Breast epithelium (tissue), 4 donors: ENCODE measurements at places on chromosomes 11 and 22.

DNA sequence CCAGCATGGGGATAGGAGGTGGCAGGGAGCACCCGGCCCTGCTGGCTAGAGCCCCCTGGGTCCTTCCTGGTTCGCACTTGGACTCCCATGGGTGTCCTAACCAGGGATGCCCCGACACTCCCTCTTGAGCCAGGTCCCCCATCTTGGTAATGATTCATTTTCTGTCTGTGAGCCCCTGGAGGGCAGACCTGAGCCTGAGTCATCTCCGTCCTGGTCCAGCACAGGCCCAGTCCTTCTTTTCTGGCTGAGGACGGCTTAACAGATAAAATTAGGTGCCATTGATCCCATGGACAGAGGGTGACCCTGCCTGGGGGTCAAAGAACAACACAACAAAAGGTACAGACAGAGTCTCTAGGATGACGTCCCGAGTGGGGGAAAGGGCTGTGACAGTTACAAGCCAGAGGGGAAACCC is 3.5 kb downstream of the RHOD start:
- no peak for DNase-seq
- no peaks in the 10 kb centered on the region for H3K36me3 ChIP-seq
- H3K4me1 ChIP-seq: no peaks in the 10 kb centered on the region
- no peaks in the 10 kb centered on the region for H3K27me3 ChIP-seq
- no peak overlapping the region for H3K4me3 ChIP-seq

GRCh38 chr11:124748481-124749343 is 3.3 kb downstream of the VSIG2 start:
- H3K4me1 ChIP-seq: no peaks in the 10 kb centered on the region
- H3K4me3 ChIP-seq: no peak overlapping the region
- H3K27me3 ChIP-seq: peaks cover 21% of the 10 kb centered on the region
- peak overlapping the region; percentile 81 for H3K27ac ChIP-seq

DNA sequence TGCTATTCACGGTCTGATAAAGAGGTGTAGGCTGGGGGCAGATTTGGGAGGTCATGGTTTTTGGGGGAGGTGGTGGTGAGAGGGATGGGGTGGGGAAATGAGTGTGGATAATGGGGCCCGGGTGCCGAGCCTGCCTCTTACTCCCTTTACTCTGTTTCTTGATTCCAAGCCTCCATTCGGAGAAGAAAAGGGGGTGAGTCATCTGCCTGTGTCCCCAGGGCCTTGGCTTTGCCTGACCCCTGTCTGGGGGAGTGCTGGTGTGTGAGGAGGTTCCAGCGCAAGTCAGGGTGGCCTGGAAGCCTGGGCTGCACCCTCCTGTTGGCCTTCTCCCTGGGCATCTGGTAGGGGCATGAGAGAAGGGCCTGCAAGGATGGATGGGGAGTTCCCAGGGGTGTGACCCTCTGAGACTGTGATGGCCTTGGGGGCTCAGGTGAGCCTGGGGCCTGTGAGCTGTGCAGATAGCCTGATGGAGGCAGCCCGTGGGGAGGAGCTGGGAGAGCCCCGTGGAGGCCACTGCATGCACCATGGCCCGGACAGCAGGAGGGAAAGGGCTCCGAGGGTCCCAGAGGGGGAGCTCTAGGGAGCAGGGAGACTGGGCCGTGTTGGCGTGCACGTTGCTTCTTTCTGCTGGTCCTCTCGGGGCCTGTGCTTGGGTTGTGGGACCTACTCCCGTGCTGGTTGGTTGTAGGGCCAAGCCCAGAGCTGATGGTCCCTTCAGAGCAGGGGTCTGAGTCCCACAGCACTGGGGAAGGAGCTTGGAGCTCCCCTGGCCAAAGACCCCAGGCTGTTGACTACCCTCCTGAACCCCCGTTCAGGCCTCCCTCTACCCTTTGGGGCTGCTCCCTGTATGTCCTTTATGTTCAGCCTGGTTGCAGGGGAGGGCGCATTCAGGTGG is 26.3 kb upstream of the ACR start:
- no peak overlapping the region for H3K27ac ChIP-seq
- H3K27me3 ChIP-seq: no peaks in the 10 kb centered on the region
- H3K4me1 ChIP-seq: peaks cover 4% of the 10 kb centered on the region
- H3K4me3 ChIP-seq: no peak overlapping the region

- H3K27me3 ChIP-seq: no peaks in the 10 kb centered on the region
- no peak overlapping the region for H3K27ac ChIP-seq
- H3K36me3 ChIP-seq: no peaks in the 10 kb centered on the region
- H3K4me3 ChIP-seq: no peak overlapping the region
Measured at GRCh38 chr22:49728570-49729271, 99.0 kb downstream of the BRD1 start.

DNA sequence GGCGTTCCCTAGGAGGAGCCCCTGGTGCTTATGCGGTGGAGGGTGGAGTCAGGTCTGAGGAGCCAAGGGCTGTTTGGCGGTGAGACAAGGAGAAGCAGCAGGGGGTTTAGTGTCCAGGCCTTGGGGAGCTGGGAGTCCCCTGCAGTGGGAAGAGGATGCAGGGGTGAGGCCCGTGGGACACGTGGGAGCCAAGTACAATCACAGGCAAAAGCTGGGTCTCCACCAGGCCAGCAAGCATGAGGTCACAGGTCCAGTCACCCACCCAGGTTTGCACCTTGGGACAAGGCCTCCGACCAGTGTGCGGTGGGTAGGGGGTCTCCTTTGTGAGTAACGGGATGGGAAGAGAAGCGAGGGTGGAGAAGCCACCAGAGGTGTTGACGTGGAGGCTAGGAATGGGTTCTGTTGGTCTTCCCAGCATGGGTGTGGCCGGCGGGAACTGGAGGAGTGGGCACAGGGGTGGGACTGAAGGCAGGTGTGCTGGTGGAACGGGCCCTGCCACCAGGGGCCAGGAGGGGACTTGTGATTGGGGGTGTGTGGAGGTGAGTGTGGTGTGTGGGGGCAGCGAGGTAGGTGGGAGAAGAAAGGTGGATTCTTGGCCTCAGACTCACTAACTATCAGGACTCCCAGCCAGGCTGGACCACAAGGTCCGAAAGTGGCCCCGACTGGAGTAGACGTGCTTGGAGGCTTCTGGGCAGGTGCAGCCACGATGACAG is 953.6 kb downstream of the TBC1D22A start:
- no peak for DNase-seq
- H3K27ac ChIP-seq: no peak overlapping the region
- H3K4me1 ChIP-seq: no peaks in the 10 kb centered on the region
- peaks cover 34% of the 10 kb centered on the region for H3K27me3 ChIP-seq
- no peaks in the 10 kb centered on the region for H3K36me3 ChIP-seq
- no peak overlapping the region for H3K4me3 ChIP-seq

DNA sequence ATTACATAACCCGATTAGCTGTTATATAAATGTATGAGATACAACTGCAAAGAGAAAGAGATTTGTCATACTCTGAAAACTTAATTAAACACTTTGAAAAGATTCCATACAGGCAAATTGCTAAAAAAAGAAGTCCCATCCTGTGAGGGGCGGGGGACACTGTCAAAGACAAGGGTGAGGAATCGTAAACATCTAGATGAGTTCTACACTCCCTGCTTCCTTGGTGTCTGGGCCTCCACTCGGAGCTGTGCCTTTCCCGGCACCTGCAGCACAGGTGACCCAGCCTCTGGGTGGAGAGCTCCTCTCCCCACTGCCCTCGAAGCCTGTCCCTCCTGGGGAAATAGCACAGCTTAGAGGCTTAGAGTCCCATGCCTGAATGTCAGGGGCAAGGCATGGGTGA is 69.2 kb upstream of the CRYBB3 start:
- peaks cover 10% of the 10 kb centered on the region for H3K4me1 ChIP-seq
- no peaks in the 10 kb centered on the region for H3K36me3 ChIP-seq
- H3K27me3 ChIP-seq: no peaks in the 10 kb centered on the region
- peak overlapping the region; percentile 76 for H3K27ac ChIP-seq
- no peak for DNase-seq

DNA sequence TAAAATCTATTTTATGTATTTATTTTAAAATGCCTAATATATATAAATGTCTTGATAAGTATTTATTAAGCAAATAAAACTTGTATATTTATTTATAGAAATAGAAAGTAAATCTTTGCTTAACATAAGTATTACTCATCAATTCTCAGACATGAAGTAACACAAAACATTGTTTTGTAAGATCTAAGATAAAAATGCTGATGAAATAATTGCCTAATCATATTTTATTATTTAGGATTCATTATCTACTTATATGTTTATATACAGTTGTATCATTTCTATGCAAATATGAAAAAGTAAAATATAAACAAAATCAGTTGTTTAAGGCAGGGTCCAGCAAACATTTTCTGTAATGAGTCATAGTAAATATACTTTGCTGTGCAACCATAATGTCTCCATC is 507.8 kb upstream of the CNTN5 start:
- H3K27ac ChIP-seq: no peak overlapping the region
- H3K27me3 ChIP-seq: no peaks in the 10 kb centered on the region
- H3K4me1 ChIP-seq: no peaks in the 10 kb centered on the region
- DNase-seq: no peak

DNA sequence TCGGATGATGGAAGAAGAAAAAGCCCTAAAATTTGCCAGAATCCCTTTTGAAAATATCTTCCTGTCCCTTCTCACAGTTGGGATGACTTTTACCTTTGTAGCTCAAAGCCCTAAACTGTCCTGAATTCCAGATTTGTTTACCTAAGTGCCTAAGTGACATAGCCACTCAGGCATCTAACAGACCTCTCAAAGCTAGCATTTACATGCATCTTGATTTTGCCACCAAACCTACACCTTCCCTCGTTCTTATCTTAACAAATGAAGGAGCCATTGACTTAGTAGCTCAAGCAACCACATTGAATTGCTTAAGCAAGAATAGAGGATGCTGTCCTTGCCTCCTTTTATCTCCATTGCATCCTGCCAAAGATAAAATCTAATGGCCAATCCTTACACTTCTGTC is 198.4 kb upstream of the NTM start:
- no peaks in the 10 kb centered on the region for H3K36me3 ChIP-seq
- H3K4me3 ChIP-seq: no peak overlapping the region
- H3K4me1 ChIP-seq: no peaks in the 10 kb centered on the region
- no peak for DNase-seq
- no peaks in the 10 kb centered on the region for H3K27me3 ChIP-seq
- no peak overlapping the region for H3K27ac ChIP-seq

- H3K4me1 ChIP-seq: no peaks in the 10 kb centered on the region
- no peaks in the 10 kb centered on the region for H3K36me3 ChIP-seq
- H3K27ac ChIP-seq: peak overlapping the region; percentile 17
- no peak for DNase-seq
- no peaks in the 10 kb centered on the region for H3K27me3 ChIP-seq
Measured at GRCh38 chr11:9089061-9089460, 2.3 kb downstream of the SCUBE2 start.

DNA sequence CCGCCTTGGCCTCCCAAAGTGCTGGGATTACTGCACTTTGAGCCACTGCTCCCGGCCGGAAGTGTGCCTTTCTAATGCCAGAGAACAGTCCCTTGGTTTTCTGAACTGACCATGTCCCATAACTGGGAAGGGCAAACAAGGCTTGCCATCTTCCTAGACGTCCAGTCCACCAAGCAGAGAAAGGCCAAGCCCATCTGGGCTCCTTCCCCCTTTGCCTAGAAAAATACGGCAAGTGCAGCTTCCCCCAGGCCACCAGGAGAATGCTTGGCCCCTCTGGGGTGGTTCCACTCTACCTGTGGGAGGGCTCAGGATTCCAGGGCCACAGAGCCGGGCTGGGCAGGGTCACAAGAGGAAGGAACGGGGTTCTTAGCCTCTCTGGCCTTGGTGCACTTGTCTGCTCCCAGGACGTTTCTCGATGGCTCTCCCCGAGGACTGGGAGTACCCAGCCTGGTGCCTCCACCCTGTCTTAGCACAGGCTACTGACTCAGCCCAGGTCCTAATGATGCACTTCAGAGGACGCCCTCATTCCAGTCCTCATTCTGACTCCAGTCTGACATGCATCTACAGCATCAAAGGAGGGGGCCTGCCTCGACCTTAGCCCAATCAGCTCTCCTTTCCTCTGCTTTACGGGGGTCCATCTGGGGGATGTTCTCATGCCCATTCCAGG is 1.2 kb downstream of the USP2 start:
- peak overlapping the region; percentile 83 for H3K27ac ChIP-seq
- peak overlapping the region; percentile 68 for H3K4me3 ChIP-seq
- H3K36me3 ChIP-seq: no peaks in the 10 kb centered on the region
- H3K4me1 ChIP-seq: peaks cover 9% of the 10 kb centered on the region
- DNase-seq: no peak

- H3K4me1 ChIP-seq: no peaks in the 10 kb centered on the region
- DNase-seq: no peak
- peaks cover 9% of the 10 kb centered on the region for H3K27me3 ChIP-seq
- H3K27ac ChIP-seq: no peak overlapping the region
- no peak overlapping the region for H3K4me3 ChIP-seq
Measured at GRCh38 chr11:128837627-128838026, 29.5 kb downstream of the KCNJ1 start.

GRCh38 chr11:91248199-91248807 is 976.3 kb upstream of the FAT3 start:
- H3K27me3 ChIP-seq: no peaks in the 10 kb centered on the region
- DNase-seq: no peak
- no peak overlapping the region for H3K4me3 ChIP-seq
- no peak overlapping the region for H3K27ac ChIP-seq
- no peaks in the 10 kb centered on the region for H3K4me1 ChIP-seq

- H3K4me3 ChIP-seq: no peak overlapping the region
- H3K27me3 ChIP-seq: no peaks in the 10 kb centered on the region
- no peak overlapping the region for H3K27ac ChIP-seq
- DNase-seq: no peak
Measured at GRCh38 chr11:64987998-64988854, 8.5 kb downstream of the BATF2 start.

DNA sequence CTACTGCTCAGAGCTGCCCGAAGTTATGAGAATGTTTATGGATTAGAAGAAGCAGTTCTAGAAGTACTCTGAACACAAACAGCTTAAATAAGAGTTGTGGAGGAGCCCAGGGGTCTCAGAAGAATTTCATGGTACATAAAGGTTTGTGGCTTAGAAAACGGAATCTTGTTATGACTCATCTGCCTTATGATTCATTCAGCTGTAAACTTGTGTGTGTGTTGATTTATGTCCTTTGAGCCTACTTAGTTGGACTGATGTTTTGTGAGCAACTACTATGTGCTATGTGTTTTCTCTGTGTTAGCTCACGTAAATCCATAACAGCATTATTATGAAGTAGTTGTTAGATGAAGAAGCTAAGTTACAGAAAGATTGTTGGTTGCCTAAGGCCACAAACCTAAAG is 203.7 kb downstream of the PGR start:
- no peak overlapping the region for H3K27ac ChIP-seq
- H3K27me3 ChIP-seq: no peaks in the 10 kb centered on the region
- no peak for DNase-seq
- no peaks in the 10 kb centered on the region for H3K36me3 ChIP-seq
- H3K4me3 ChIP-seq: no peak overlapping the region

GRCh38 chr11:120688163-120688562 is 176.6 kb downstream of the GRIK4 start:
- H3K4me3 ChIP-seq: no peak overlapping the region
- no peaks in the 10 kb centered on the region for H3K27me3 ChIP-seq
- no peak for DNase-seq
- H3K4me1 ChIP-seq: no peaks in the 10 kb centered on the region

- H3K4me1 ChIP-seq: no peaks in the 10 kb centered on the region
- peak overlapping the region; percentile 18 for H3K4me3 ChIP-seq
- peak overlapping the region; percentile 78 for H3K27ac ChIP-seq
- H3K36me3 ChIP-seq: no peaks in the 10 kb centered on the region
- DNase-seq: no peak
Measured at GRCh38 chr22:40107851-40108378, 69.8 kb upstream of the TNRC6B start.
